ENCODE measurements at places on chromosomes 1 and 21.

DNA sequence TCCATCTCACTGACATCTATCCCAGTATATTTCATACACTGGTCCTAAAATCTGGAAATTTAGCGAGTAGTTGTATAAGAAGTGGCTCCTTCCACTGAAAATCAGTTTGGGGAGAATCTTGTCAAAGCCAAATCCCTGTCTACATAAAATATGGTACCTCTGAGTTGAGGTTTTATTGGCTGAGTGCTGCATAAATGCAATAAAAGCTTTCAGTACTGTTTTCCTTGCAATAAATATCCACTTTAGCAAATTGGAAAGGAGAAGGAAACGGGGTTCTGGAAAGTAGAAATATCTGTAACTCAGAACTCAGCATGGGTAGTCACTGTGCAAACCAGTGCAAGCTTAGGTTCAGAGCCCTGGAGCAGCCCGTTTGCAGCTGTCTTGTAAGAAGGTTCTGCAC, 580.2 kb downstream of the SMYD3 start:
- H3K4me3 ChIP-seq: no peak overlapping the region
- no peak overlapping the region for H3K27ac ChIP-seq
- no peaks in the 10 kb centered on the region for H3K4me1 ChIP-seq
- H3K27me3 ChIP-seq: no peaks in the 10 kb centered on the region
- H3K36me3 ChIP-seq: peaks cover 1% of the 10 kb centered on the region

- peak overlapping the region; percentile 63 for H3K27ac ChIP-seq
- peaks cover 14% of the 10 kb centered on the region for H3K4me1 ChIP-seq
- no peak overlapping the region for H3K4me3 ChIP-seq
- no peak for DNase-seq
- no peaks in the 10 kb centered on the region for H3K27me3 ChIP-seq
- H3K36me3 ChIP-seq: no peaks in the 10 kb centered on the region
These were observed 144.6 kb downstream of the LMO4 start for GRCh38 chr1:87473203-87473661.

GRCh38 chr1:47948126-47948525, 49.1 kb downstream of the TRABD2B start:
- no peaks in the 10 kb centered on the region for H3K27me3 ChIP-seq
- no peaks in the 10 kb centered on the region for H3K36me3 ChIP-seq
- no peak for DNase-seq

GRCh38 chr21:38796424-38796823, 9.3 kb upstream of the ETS2 start:
- H3K4me1 ChIP-seq: peaks cover 40% of the 10 kb centered on the region
- DNase-seq: no peak
- peak overlapping the region; percentile 65 for H3K27ac ChIP-seq
- peaks cover 7% of the 10 kb centered on the region for H3K27me3 ChIP-seq

- peak overlapping the region; percentile 55 for H3K4me3 ChIP-seq
- H3K36me3 ChIP-seq: no peaks in the 10 kb centered on the region
- H3K27ac ChIP-seq: no peak overlapping the region
- H3K4me1 ChIP-seq: peaks cover 12% of the 10 kb centered on the region
These were observed 407 bp downstream of the WNT4 start for GRCh38 chr1:22142315-22143064.
